ENCODE measurements at places on chromosomes 7 and 10.
A peak's percentile ranks its signal among the peaks of the same experiment; 100 is the strongest.

DNA sequence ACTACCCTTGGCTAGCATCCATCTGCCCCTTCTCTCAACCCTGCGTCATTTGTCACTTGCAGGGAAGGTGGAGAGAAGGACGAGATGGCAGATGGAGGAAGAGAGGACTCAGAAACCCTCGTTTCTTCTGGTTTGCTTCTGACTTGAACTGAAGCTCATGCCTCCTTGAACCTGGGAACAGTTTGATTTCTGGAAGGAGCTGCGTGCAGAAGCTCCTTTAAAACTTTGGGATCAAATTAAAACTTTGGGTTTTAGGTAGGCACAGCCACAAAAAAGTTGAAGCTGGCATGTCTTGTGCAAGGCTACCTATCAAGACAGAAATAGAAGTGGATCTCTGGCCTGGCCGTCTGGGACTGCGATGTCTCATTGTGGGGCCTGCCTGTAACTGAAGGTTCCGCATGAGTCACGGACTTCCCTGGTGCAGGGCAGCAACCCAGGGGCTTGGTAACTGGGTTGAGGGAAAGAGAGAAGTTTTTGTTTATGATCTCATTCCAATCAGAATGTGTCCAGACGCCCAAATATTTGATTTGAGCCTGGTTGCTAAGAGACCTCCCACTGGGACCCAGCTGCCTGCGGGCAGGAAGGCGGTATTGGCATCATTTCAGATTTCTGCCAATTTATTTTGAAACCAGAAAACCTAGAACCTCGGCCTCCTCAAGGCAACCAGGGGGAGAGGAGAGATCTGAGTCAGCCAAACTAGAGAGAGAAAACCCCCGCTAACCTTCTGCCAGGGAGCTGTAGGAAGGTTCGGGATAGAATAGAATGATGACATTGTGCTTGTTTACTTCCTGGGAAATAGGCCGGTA is 15.8 kb upstream of the CAMK1D start:
- DNase-seq: peak; percentile 91

DNA sequence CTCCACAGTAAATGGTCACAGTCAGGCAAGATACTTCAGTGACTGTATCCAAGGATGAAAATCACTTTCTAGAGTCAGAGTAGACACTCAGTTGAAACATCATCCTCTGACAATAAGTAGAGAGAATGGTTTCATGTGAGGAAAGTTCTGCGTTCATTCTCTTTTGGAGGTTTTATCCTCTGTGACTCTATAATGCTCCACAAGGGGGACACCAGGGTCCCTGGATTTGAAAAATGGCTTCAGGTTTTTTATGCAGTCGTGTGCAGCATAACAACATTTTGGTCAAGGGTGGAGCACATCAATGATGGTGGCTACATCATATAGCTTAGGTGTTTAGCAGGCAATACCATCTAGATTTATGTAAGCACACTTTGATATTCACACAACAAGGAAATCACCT is 40.4 kb downstream of the TMEM168 start:
- DNase-seq: no peak

GRCh38 chr10:4450169-4450568 is 375.8 kb upstream of the AKR1E2 start:
- no peak for DNase-seq

GRCh38 chr7:128260069-128260795 is 19.2 kb downstream of the LEP start:
- DNase-seq: no peak

DNA sequence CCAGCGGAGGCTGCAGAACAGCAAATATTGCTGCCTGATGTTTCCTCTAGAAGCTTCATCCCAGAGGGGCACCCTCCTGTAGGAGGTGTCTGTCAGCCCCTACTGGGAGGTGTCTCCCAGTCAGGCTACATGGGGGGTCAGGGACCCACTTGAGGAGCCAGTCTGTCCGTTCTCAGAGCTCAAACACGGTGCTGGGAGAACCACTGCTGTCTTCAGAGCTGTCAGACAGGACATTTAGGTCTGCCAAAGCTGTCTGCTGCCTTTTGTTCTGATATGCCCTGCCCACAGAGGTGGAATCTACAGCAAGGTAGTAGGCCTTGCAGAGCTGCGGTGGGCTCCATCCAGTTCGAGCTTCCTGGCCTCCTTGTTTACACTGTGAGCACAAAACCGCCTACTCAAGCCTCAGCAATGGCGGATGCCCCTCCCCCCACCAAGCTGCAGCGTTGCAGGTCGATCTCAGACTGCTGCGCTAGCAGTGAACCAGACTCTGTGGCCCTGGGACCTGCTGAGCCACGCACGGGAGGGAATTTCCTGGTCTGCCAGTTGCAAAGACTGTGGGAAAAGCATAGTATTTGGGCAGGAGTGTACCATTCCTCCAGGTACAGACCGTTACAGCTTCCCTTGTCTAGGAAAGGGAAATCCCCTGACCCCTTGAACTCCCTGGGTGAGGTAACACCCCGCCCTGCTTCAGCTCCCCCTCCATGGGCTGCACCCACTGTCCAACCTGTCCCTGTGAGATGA is 17.7 kb upstream of the MINDY3 start:
- no peak for DNase-seq

DNA sequence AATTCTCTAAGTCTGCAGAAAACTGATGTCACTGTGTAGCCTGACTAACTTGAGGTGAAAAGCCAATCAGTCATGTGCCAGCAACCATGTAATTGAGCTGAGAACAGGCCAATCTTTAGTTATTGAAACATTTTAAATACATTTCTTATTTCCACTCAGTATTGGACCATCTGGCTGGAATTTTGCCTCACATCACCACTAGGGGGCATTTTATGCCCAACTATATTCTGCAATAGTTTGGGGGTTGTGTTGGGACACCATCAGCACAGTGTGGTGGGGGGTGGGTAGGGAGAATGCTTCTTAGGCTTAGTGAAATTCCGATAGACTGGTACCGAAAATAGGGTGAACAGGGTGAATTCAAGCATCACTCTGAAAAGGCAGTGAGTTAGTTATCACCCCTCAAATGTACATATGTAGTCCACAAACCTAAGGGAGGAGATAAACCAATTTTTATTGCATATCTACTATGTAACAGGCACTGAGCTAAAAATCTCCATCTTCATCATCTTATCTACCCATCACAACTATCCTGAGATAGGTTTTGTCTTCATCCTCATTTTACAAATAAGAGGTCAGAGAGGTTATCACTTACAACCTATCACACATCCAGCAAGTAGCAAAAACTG is 17.8 kb downstream of the NPSR1 start:
- no peak for DNase-seq

GRCh38 chr10:30752481-30752881 is 122.9 kb upstream of the LYZL2 start:
- DNase-seq: no peak

GRCh38 chr7:99083733-99084132 is 60.2 kb downstream of the SMURF1 start:
- no peak for DNase-seq

GRCh38 chr10:47253030-47253637 is 46.9 kb upstream of the GDF10 start:
- no peak for DNase-seq

DNA sequence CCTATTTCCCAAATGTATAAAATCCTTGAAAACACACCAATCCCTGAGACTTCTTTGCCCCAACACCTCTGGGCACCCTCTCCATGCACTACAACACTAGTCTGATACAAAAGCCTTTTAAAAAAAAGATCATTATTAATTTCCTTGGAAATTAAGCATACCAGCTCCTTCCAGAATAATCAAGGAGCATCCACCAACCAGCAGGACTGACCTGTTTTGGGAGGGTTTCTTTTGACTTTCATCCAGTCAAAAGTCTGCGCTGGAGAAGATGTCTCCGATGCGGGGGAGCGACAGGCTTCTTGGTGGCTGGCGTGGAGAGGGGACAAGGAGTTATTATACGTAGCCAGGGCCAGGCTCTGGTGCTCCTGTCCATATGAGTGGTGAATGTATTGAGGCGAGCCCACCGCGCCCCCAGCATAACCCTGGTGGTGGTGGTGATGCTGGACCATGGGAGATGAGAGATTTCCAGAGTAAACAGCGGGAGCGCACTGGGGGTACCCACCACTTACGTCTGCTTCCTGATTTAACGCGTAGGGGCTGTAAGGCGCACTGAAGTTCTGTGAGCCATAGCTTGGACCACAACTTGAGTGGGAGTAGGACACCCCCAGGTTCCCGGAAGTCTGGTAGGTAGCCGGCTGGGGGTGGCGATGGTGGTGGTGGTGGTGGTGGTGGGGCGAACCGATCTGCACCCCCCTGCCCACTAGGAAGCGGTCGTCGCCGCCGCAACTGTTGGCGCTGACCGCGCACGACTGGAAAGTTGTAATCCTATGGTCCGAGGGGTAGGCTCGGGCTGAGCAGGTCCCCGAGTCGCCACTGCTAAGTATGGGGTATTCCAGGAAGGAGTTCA is 527 bp downstream of the HOXA1 start:
- no peak for DNase-seq

Data from suprapubic skin (tissue), 4 donors.